ENCODE measurements at places on chromosomes 2 and 18.

DNA sequence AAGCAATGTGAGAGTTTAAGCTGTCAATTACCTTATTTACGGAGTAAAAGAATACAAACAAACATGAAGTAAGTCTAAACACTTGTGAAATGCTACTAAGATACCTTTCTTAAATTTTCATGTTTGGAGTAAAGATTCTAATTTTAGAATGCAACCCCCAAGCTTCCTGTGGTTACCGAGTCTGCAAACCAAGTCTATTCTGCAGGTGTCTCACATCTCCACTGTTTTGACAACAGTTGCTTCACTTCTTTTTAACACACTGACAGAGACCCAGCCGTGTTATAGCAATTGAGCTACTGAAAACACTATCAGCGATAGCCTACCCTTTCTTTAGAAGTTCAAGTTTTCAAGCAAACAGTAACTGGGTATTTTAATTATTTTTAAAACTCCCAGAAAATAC lies 608.3 kb downstream of the ERBB4 start:
- DNase-seq = no peak

DNA sequence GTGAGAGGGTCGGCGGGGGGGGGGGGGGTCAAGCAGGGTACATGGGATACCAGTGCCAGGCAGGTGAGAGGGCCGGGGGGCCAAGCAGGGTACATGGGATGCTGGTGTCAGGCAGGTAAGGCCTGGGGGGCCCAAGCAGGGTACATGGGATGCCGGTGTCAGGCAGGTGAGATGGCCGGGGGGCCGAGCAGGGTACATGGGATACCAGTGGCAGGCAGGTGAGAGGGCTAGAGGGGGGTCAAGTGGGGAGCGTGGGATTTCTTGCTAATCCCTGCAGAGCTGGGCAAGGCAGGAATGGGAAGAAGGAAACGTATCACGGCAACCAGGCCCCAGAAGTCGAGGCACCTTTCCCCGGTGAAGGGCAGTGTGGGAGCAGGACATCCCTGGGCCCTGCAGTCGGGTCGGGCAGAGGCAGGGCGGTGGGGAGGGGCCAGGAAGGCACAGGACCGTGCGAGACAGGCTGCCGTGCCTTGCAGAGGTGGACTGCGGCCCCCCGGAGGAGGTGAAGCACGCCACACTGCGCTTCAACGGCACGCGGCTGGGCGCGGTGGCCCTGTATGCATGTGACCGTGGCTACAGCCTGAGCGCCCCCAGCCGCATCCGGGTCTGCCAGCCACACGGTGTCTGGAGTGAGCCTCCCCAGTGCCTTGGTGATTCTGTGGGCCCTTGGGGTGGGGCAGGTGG lies 49.3 kb downstream of the MTERF4 start:
- no peak for DNase-seq

DNA sequence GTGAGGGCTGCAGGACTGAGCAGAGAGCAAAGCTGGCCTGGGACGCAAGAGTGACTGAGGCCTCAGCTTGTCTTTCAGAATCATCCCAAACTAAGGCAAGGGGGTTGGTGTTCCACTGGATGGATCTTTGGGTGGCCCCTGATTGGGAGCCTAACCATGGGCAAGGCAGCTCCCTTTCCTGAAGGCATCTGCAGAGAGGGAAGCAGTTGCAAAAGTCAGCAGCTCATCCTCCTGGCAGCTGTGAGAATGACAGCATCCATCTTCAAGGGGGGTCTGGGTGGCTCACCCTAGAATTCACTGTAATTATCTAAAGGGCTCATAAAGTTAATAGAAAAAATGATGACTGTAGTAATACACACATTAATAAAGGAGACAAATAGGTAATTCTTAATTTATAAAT lies 46.5 kb upstream of the RAB31 start:
- no peak for DNase-seq

GRCh38 chr2:236563953-236564352 lies 5.7 kb upstream of the ACKR3 start:
- no peak for DNase-seq

DNA sequence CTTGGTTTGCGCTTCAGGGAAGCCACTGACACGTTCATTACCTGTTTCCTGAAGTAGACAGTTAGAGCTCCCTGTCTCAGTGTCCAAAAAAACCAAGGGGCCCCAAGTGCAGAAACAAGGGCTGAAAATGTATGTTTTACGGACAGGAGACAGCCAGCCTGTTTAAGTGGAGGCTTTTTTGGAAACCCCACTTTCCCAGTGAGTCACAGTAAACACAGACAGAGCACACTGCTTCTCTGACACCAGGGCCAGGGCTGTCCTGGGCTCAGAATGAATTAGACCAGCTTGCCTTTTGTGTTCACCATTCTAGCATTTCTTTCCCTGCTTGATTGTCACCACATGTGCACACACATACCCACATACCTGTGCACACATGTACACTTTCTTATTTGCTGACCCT lies 128.6 kb downstream of the SH3RF3 start:
- no peak for DNase-seq

GRCh38 chr18:32040936-32041335 lies 22.3 kb downstream of the RNF125 start:
- no peak for DNase-seq

GRCh38 chr2:150866431-150866830 lies 379.0 kb upstream of the RND3 start:
- no peak for DNase-seq

- no peak for DNase-seq
Observed at GRCh38 chr2:162731917-162732804, 106.4 kb downstream of the KCNH7 start.

GRCh38 chr2:38653715-38654527 lies 12.0 kb upstream of the GALM start:
- DNase-seq = no peak

DNA sequence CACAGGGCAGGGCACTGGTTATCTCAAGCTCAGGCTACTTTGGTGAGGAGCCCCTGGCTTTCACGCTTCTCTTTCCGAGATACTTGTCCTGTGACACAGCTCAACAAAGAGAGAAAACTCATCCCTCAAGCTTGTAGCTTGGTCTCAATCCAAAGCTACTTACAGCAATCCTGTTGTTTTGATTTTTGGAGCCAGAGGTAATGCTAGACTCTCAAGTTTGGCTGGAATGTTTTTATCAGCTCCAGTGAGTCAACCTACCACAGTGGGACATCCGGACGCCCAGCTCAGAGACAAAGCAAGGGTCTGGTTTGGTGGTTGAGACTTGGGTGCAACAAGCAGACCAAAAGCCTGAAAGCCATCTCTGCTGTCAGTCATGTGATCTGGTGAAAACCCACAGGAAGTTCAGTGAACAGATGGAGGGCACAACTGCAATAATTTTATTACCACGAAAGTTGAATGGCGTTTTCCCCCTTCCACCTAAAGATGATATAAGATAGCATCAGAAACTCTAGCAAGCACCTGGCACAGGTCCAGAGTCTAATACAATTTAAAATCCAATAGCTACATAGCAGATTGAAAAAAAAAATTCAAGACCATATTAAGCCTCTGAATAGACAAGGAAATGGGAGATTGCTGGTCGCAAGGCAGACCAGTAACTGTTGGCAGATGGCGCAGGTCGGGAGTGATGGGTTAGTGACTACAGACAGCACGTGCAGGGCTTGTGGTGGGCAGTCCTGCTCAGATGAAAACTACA lies 102.3 kb upstream of the SMAD7 start:
- DNase-seq = peak; percentile 92

- DNase-seq = peak; percentile 87
Observed at GRCh38 chr2:36889795-36890194, 76.5 kb downstream of the STRN start.

- DNase-seq = no peak
Observed at GRCh38 chr2:128638341-128639119, 319.9 kb upstream of the HS6ST1 start.

DNA sequence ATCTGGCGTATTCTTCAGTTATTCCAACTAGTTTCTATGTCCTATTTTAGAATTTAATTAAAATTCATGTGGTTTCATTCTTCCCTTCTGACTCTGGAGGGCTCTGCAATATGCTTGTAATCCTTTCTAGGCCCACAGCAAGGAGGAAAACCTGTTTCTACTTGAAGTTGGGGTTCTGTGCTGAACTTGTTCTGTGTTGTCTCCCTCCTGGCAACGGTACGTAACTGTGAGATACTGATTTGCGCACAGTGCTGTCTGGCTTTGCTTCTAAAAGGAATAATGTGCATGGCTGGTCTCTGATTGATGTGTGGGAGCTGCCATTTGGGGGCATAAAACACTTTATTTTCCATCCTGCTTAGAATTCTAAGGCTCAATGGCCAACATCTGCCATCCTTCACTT lies 81.7 kb downstream of the NABP1 start:
- no peak for DNase-seq

DNA sequence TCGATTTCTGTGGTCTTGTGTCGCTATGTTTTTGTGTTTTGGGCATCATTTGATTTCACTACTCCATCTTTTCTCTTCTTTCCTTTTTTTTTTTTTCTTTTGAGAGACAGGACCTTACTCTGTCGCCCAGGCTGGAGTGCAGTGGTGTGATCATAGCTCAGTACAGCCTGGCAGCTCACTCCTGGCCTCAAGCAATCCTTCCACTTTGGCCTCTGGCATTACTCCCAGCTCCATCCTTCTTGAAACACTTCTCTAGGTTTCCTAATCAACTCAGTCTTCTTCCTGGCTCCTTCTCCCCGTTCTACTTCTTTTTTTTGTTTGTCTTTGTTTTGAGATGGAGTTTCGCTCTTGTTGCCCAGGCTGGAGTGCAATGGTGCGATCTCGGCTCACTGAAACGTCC lies 26.5 kb downstream of the TCF23 start:
- no peak for DNase-seq

DNA sequence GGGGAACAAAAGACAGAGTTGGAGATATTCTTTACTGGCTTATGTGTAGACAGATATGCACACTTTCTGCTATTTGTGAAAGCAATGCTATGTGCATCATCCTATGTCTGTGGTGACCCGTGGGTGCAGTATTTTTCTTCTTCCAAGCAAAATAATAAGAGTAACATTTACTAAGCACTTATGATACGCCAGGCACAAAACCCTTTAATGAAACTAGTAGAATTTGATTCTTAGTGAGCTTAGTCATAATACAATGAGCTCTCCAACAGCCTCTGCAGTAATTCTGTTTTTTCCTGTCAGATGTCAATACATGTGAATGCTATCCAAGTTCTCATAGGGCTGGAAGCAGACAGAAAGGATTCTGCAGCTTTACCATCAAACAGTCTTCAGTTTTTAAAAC lies 130.6 kb downstream of the RAD51AP2 start:
- no peak for DNase-seq

- no peak for DNase-seq
Observed at GRCh38 chr2:64754570-64754969, 100.9 kb upstream of the SERTAD2 start.

Measured in AG04449 (cell line).